ENCODE measurements at places on chromosomes 4 and X.

GRCh38 chr4:105495667-105496066, 21.8 kb upstream of the PPA2 start:
- DNase-seq, result no peak

GRCh38 chrX:119775517-119776238, 15.8 kb downstream of the RPL39 start:
- no peak for DNase-seq

GRCh38 chr4:106160560-106160959, 155.4 kb downstream of the TBCK start:
- no peak for DNase-seq

- DNase-seq, result no peak
Observed at GRCh38 chr4:113449410-113449974, 312.0 kb downstream of the CAMK2D start.

- no peak for DNase-seq
Observed at GRCh38 chr4:4311193-4311592, 21.1 kb downstream of the ZBTB49 start.

GRCh38 chr4:8507196-8507570, 66.6 kb downstream of the TRMT44 start:
- DNase-seq, result no peak

DNA sequence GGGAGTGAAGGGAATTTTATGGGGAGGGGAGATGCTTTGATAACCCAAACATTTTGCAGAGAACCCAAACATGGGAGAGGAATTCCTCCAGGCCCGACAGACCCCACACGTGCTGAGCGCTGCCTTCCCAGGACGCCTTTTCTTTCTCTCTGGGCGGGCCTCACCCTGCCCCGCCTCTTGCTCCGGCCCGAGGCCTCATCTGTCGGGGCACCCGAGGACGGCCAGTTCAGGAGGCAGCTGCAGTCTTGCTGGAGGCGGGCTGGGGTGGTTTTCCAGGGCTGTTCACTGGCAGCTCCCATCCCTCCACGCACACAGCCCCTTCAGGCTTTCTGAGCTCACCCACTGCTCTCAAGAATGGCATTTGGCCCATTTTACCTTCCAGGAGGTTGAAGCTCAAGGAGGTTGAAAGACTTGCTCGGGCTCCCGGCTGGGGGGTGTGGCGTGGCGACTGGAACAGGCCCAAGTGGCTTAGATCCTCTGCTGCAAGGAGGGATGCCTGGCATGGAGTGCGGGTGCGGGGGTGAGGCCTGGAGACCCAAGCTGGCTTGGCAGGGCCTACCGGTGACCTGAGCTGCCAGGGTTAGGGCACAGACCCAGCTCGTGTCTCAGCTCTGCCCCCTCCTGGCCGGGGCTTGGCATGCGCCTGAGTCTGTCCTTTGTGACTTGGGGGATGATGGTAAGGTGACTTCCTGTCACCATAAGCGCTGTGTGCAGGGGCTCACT, 99.2 kb downstream of the PSAPL1 start:
- peak; percentile 9 for DNase-seq

GRCh38 chr4:175271010-175271630, 353.0 kb downstream of the ADAM29 start:
- no peak for DNase-seq

DNA sequence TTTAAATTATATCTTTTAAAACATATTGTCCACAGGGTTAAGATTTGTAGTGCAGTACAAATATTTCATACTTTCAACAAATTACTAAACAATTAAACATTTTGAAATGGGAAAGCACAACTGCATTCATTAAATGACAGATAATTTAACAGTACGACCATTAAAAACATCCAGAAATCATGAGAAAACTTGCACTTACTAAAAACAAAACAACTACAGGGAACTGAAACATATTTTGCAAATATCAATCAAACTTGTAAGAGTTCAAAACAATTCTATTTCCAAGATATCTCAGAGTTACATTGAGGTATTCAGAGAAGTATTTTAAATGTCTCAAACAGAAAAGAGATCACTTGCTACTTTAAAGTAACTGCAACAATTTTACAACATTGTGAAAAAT, 478.5 kb upstream of the PCDH10 start:
- DNase-seq, result no peak

- no peak for DNase-seq
Observed at GRCh38 chr4:27096142-27096824, 235.6 kb downstream of the STIM2 start.

DNA sequence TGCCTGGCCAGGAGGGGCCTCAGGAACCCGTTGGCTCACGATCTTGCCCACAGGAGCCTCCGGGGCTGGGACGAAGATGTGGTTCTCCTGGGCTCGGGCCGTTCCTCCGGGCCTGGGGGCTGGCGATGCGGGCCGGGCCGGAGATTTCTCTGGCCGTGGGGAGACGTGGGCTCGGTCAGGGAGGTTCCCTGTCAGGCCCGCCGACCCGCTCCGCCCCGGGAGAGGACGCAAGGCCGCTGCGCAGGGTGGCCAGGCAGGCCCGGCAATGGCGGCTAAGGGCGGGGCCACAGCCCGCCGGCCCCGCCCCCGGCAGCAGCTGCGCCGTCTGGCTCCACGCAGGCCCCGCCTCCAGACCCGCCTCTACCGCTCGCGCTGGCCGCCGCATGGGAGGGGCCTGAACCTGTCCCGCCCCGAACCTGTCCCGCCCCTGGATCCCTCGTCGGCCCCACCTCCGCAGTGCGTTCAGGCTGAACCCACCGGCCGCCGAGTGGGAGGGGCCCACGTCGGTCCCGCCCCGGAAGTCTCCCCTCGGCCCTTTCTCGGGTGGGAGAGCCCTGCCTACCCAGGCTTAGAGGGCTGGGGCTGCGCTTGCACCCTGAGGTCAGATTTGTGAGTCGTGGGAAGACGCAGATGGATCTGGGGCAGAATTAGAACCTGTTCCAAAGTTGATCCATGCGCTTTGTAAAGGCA, at the start of gene FAM3A:
FAM3A (minus strand) TSS at position 267 of the 690 bp plus-strand sequence. CDS start 460 bp downstream, outside the sequence.
- peak; percentile 87 for DNase-seq

DNA sequence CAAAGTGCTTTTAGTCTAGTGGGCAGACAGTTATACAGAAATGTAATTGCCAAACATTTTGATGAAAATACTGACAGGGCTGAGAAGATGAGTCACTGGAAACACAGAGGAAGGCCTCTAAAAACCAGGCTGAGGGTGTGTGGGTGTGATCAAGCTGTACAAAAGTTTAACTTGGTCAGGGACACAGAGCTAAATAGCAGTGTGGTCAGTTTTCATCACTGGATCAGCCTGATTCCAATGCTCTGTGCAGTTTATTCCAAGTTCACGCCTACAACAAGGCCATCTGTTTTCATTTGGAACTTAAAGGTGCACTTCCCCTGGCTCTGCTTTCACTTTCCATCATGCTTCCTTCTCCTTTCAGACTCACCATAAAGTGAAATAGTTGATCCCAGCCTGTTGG, 10.6 kb downstream of the CENPVL3 start:
- no peak for DNase-seq

- DNase-seq, result no peak
Observed at GRCh38 chr4:125801373-125801772, 486.6 kb downstream of the FAT4 start.

DNA sequence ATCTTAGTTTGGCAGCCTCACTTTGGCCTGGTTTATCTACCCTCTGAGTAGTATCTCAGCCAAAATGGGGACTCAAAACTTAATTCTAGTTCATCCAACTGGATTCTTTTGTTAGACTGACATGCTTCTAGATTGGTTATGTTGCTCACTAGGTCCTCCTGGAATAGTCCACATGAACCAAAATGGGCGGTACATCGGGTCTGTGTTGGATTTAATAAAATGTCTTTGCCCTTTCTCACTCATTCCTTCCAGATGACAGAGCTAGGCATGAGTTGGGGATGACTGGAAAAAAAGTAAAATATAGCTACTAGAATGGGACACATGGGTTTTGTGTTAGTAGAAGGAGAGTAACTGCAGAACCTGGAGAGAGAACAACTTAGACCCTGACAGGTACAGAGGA, 247.9 kb downstream of the CCSER1 start:
- DNase-seq, result no peak

DNA sequence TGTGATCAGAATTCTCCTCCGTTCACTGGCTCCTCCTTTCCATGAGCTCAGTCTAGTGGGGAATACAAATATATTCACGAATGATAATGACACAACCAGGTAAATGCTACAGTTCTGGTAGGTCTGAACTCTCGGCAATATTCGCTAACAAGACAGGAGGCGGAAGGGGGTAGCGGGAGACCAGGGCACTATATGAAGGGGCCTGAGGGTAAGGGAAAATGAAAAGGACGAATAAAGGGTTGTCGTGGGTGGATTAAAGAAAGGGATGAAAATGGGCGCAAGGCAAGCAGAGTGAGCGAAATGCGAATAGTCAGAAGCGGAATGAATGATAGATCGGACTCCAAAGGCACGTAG, 743 bp downstream of the NKAP start:
- DNase-seq, result no peak

- DNase-seq, result no peak
Observed at GRCh38 chr4:107734120-107734519, 14.1 kb upstream of the PAPSS1 start.

DNA sequence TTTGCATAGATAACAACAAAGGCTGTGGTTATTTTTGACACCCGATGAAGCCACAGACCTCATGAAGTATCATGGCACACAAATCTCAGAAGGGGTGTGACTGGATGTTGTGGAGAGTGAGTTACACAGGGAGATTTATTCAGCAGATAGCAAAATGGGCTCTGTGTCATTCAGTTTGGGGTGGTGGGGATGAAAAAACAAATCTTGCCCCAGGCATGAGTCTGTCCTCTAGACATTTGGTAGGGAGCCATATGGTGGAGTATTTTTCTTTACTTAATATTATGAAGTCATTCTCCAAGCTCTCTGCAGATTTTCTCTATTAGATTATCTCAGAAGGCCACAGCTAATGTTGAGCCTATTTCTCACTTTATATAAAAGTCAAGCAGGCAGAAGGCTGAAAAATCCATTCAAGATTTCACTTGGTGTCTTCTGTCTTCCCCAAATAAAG, 277.1 kb upstream of the TENM3 start:
- no peak for DNase-seq

- DNase-seq, result no peak
Observed at GRCh38 chrX:72020788-72021187, 110.1 kb downstream of the NHSL2 start.

- no peak for DNase-seq
Observed at GRCh38 chr4:123587983-123588494, 191.4 kb downstream of the SPRY1 start.

GRCh38 chr4:27154706-27155105, 294.1 kb downstream of the STIM2 start:
- no peak for DNase-seq

All from activated CD4-positive, CD25-positive, alpha-beta regulatory T cell (primary cell).